Fibroblast of the aortic adventitia (primary cell): ENCODE measurements at places on chromosomes 7 and 10. TPM values are rescaled to one million over a fixed set of nuclear protein-coding genes. Genes with fewer than 3 reads are reported as not detected.

FGF8 gene
- not detected in 2 replicates for total RNA-seq

PRSS37 gene
- not detected in 2 replicates for total RNA-seq

ZDHHC16 gene
- total RNA-seq = 24.9 and 45.5 TPM in 2 replicates

AKR1C4 gene
- not detected in 2 replicates for total RNA-seq

RBM17 gene
- total RNA-seq = 41.8 and 68.9 TPM in 2 replicates

CPVL gene
- 0.54 and 3.2 TPM in 2 replicates for total RNA-seq

GIMAP8 gene
- total RNA-seq = 0.09 and 0.16 TPM in 2 replicates

FAM25A gene
- not detected in 2 replicates for total RNA-seq

C10orf67 gene
- 0.09 TPM in 1 of 2 replicates, not detected in the other for total RNA-seq

R3HCC1L gene
- total RNA-seq = 10.8 and 19.6 TPM in 2 replicates

EN2 gene
- under 0.01 TPM in 1 of 2 replicates, not detected in the other for total RNA-seq

GPR141 gene
- total RNA-seq = not detected in 2 replicates

CNPY4 gene
- total RNA-seq = 25.4 and 54.5 TPM in 2 replicates

FFAR4 gene
- not detected in 2 replicates for total RNA-seq

GRID1 gene
- total RNA-seq = not detected in 2 replicates

CFTR gene
- total RNA-seq = 0.09 TPM in 1 of 2 replicates, not detected in the other

OR6V1 gene
- not detected in 2 replicates for total RNA-seq

WDR86 gene
- 0.45 and 17.7 TPM in 2 replicates for total RNA-seq

ENTPD1 gene
- total RNA-seq = 0.09 and 0.16 TPM in 2 replicates

PLPP4 gene
- total RNA-seq = 7.5 TPM in 1 of 2 replicates, not detected in the other

HOXA9 gene
- total RNA-seq = not detected in 2 replicates

ZNF800 gene
- total RNA-seq = 15.5 and 37.5 TPM in 2 replicates

RELN gene
- 7.5 and 88.7 TPM in 2 replicates for total RNA-seq

UNC5B gene
- 20.6 and 35.7 TPM in 2 replicates for total RNA-seq

CLCN1 gene
- total RNA-seq = 0.16 TPM in 1 of 2 replicates, not detected in the other

C7orf57 gene
- total RNA-seq = 0.09 TPM in 1 of 2 replicates, not detected in the other

SLC13A1 gene
- not detected in 2 replicates for total RNA-seq

SRRM3 gene
- 0.18 and 1.3 TPM in 2 replicates for total RNA-seq

ZNF239 gene
- total RNA-seq = 1.8 and 6.6 TPM in 2 replicates

ASZ1 gene
- not detected in 2 replicates for total RNA-seq

MYH16 gene
- not detected in 2 replicates for total RNA-seq

LZTS2 gene
- 91.7 and 175 TPM in 2 replicates for total RNA-seq

ZP3 gene
- total RNA-seq = 0.63 and 2.9 TPM in 2 replicates

RPP30 gene
- 19.3 and 61.4 TPM in 2 replicates for total RNA-seq

CCL24 gene
- total RNA-seq = not detected in 2 replicates

PRKCQ gene
- total RNA-seq = 0.08 TPM in 1 of 2 replicates, not detected in the other

ZNF316 gene
- 9.9 and 21.0 TPM in 2 replicates for total RNA-seq

RGR gene
- total RNA-seq = not detected in 2 replicates

SDK1 gene
- 0.27 TPM in 1 of 2 replicates, not detected in the other for total RNA-seq

C10orf95 gene
- total RNA-seq = not detected in 2 replicates

SHTN1 gene
- total RNA-seq = 4.2 and 9.2 TPM in 2 replicates

PILRA gene
- total RNA-seq = 0.27 TPM in 1 of 2 replicates, not detected in the other

PRKAR1B gene
- 7.0 and 10.1 TPM in 2 replicates for total RNA-seq

FGFBP3 gene
- total RNA-seq = 1.2 and 1.8 TPM in 2 replicates

HABP2 gene
- not detected in 2 replicates for total RNA-seq

SFMBT2 gene
- 0.25 and 2.0 TPM in 2 replicates for total RNA-seq

HEPACAM2 gene
- not detected in 2 replicates for total RNA-seq

SAMD9L gene
- 22.6 and 39.4 TPM in 2 replicates for total RNA-seq

COL26A1 gene
- total RNA-seq = not detected in 2 replicates

LDB3 gene
- under 0.01 TPM in 1 of 2 replicates, not detected in the other for total RNA-seq

CRPPA gene
- total RNA-seq = 2.5 and 3.2 TPM in 2 replicates

ETV1 gene
- total RNA-seq = 5.8 and 75.7 TPM in 2 replicates

OGDHL gene
- under 0.01 and 0.57 TPM in 2 replicates for total RNA-seq

PTPRN2 gene
- total RNA-seq = 0.09 and 2.5 TPM in 2 replicates

PGAM2 gene
- not detected in 2 replicates for total RNA-seq

MRLN gene
- total RNA-seq = not detected in 2 replicates

GRM3 gene
- not detected in 2 replicates for total RNA-seq

CYP2C8 gene
- not detected in 2 replicates for total RNA-seq
